ENCODE measurements at places on chromosomes 6 and 20. TPM values are rescaled to one million over a fixed set of nuclear protein-coding genes. Genes with fewer than 3 reads are reported as not detected.

DNA sequence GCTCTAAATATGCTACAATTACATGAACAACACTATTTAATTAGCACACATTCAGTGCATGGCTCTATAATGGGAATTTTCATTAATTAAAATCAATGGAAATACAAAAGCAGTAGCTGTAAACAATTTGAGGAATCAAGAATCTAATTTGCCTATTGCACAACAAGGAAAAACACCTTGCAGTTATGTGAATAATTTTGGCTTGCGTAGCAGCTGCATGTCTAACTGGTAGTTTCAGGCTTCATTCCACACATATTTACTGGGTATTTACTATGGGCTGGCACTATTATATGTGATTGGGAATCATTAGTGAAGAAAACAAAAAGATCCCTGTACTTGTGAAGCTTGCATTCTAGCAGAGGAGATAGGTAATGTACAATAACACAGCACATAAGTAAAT lies 26.4 kb downstream of the KIF6 start:
- no peak for DNase-seq

The SLC2A10 gene
- not detected for total RNA-seq

The GSTA3 gene
- total RNA-seq, result not detected

GRCh38 chr20:37567331-37567665 lies 39.6 kb upstream of the BLCAP start:
- no peak for DNase-seq

DNA sequence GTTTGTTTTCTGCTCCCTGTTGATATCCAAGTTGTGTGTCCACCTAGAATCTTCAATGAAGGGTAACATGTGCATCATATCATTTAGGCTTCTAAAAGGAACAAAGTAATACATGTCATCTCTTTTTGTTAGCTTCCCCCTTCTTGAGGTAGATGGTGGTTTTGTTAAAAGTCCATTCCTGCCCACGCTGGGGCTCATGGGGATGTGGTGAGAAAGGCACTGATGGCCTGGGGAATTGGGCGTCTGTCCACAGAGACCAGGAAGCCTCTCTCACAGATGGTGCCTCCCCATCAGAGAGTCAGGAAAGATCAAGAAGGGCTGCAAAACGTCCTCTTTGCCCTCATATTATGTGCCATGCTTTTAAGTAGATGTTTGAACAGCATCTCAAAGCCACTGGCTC lies 32.5 kb downstream of the GNAS start:
- no peak for DNase-seq

- no peak for DNase-seq
Measured at GRCh38 chr6:139152088-139152891, 17.4 kb downstream of the HECA start.

- DNase-seq, result peak; percentile 71
Measured at GRCh38 chr6:36593569-36594028, 563 bp upstream of the SRSF3 start.

- peak; percentile 6 for DNase-seq
Measured at GRCh38 chr6:45577836-45578504, 200.2 kb upstream of the SUPT3H start.

The SLC4A11 gene
- 2.8 TPM for total RNA-seq

The IP6K3 gene
- total RNA-seq, result not detected

The HSPA1A gene
- total RNA-seq, result 75.7 TPM

The SOD2 gene
- 66.4 TPM for total RNA-seq

GRCh38 chr20:3461911-3462677 lies 8.7 kb upstream of the ATRN start:
- DNase-seq, result no peak

The TAGAP gene
- total RNA-seq, result 67.0 TPM

The TFAP2D gene
- not detected for total RNA-seq

The C20orf144 gene
- total RNA-seq, result 0.21 TPM

The HLA-DRA gene
- 30.9 TPM for total RNA-seq

- no peak for DNase-seq
Measured at GRCh38 chr6:20660534-20660933, 126.3 kb downstream of the CDKAL1 start.

The LY86 gene
- total RNA-seq, result 1.9 TPM

GRCh38 chr6:12845224-12846004 lies 128.8 kb downstream of the PHACTR1 start:
- no peak for DNase-seq

The SLC22A23 gene
- total RNA-seq, result 0.24 TPM

GRCh38 chr20:61287583-61288275 lies 35.7 kb downstream of the CDH4 start:
- DNase-seq, result no peak

The GGTLC1 gene
- total RNA-seq, result not detected

GRCh38 chr20:4299773-4300172 lies 284.4 kb upstream of the RNF24 start:
- DNase-seq, result no peak

DNA sequence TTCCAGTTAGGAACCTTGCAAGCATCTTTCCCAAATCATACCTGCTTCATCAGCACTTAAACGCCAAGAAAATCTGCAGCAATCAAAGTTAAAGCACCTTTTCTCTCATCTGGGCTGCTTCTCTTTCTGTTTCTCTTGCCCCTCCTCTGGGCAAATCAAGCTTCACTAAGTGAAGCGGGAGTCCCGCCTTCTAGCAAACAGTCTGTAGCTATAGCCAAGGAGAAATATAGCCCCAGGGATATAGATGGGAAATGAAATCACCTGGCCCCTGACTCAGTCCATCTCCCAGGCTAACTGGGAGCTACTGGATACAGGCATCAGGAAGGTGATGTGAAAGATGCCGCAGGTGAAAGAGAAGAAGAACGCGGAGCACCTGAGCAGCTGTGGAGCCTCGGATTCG lies 481.9 kb downstream of the C6orf118 start:
- DNase-seq, result no peak

- no peak for DNase-seq
Measured at GRCh38 chr6:136611133-136611532, 60.9 kb upstream of the MAP7 start.

The MUC22 gene
- total RNA-seq, result not detected

DNA sequence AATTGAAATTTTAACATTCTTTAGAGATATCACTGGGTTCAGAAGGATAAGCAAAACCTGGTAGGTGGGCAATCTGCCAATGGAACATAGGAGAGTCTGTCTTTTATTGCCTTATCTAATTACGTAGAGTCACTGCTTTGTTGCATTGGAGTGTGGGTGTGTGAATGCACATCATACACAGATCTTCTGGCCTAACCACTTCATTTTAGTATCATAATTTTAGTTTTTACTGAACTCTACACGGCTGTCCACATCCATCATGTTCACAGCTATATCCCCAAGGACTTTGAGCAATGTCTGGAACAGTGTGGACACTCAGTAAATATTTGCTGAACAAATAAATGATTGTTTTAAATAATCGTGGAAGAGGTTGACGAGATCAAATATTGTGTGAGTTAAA lies 104.6 kb upstream of the AKIRIN2 start:
- no peak for DNase-seq

DNA sequence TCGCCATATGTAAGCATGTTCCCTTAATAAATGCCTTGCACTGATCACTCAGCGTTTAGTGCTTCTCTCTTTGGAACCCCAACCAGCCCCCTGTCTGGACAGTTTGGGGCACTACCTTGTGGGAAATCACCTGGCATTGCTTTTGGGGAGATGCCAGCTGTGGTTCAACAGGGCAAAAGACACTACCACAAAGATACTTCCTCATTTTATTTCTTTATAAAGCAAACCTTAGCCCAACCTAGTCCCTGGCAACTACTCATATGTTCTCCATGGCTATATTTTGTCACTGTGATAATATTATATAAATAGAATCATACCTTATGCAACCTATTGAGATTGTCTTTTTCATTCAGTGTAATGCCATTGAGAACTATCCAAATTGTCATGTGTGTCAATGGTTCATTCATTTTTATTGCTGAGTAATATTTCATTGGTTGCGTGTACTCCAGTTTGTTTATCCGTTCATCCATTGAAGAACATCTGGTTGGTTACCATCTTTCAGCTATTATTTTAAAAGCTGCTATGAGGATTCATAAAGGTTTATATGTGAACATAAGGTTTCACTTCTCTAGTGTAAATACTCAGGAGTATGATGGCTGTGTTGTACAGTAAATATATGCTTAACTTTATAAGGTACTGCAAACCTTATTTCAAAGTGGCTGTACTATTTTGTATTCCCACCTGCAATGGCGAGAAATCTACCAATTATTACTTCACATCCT lies 114.8 kb downstream of the MOXD1 start:
- DNase-seq, result no peak

GRCh38 chr6:116113386-116113785 lies 12.5 kb downstream of the COL10A1 start:
- DNase-seq, result no peak

DNA sequence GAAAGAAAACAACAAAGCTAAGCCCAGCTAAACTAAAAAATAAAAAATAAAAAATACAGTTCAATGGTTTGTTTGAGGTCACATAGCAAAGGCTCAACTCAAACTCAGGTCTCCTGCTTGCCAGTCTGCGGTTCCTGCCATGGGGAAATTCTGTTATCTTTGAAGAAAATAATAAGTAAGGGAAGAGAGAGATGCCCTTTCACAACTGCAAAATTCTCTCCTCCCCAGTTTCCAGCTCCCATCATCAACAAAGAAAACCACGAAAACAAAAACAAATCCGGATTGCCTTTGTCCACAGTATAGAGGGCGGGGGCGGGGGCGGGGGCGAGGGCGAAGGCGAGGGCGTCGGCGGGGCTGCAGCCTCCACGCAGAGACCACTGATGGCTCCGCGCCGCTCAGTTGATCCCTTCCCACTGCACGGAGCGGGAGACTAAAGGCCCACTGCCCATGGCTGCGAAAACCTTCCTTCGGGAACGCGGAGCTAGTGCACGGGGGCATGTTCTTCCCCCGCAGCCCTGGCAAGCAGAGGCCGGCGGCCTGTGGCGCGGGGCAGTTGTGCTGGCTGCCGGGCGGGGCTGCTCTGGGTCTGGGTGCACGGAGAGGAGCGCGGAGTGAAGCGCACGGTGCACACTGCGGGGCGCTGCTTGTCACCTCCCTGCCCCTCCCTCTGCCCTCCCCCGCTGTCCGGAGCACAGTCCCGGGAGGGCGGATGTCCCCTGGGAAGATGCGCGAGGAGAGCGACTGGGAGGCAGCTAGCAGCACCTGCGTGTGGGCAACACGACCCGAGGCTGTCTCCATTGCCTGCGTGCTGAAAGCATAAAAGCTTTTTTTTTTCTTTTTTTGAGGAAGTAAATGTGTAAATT lies 54.1 kb upstream of the TPD52L1 start:
- no peak for DNase-seq

- DNase-seq, result no peak
Measured at GRCh38 chr6:343226-343935, 48.2 kb upstream of the IRF4 start.

GRCh38 chr6:113954653-113955052 lies 16.3 kb downstream of the HDAC2 start:
- DNase-seq, result no peak

DNA sequence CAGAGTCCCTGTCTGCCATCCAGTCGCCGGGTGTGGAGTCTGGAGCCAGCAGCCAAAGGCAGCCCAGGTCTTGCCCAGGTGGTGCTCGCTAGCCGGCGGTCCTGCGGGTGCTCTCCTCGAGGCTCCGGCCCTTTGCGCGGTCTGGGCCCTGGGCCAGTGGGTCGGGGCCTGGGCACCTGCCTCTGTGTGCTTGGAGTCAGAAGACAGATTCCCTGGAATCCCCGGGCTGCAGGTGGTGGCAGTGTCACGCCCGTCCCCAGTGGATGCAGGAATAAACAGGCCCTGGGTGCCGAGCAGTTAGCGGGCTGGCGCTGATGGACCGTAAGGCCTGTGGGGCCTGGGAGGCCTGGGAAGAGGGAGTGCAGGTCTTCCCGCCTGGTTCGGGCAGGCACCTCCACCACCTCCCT lies 5.3 kb downstream of the SS18L1 start:
- no peak for DNase-seq

The CCN6 gene
- not detected for total RNA-seq

DNA sequence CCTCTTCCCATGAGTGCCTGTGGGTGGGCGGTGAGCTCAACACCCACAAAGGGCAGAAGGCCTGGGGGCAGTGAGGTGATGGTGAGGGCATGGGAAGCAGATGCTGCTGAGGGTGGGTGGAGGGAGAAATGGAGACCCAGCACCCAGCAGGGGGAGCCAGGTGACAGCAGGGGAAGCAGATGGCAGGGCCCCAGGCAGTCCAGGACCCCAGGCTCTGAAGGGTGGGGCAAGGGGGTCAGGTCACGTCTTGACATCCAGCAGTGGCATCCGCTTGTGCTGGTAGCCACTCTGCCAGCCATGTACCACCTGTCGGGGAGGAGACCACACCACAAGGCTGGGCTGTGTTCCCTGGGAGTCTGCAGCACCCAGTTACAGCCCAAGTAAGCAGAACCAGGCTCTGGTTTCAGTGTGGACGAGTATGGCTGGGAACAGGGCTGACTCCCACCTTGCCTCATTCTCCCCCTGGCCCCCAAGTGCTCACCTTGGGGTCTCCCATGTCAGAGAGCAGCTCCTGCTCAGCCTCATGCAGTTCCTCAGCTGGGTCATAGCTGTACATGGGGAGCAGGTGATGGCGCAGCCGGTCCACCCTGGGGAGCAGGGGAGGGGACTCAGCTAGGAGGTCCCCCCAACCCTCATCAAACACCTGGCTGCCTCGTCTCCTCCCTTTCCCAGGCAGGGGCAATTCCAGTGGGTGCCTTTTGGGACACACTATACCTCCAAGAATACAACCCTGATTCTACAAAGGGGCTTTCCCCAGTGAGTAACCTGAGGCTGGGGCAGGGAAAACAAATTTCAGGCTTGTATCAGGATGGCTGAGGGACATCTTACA lies 2.0 kb downstream of the SMIM29 start:
- peak; percentile 67 for DNase-seq

DNA sequence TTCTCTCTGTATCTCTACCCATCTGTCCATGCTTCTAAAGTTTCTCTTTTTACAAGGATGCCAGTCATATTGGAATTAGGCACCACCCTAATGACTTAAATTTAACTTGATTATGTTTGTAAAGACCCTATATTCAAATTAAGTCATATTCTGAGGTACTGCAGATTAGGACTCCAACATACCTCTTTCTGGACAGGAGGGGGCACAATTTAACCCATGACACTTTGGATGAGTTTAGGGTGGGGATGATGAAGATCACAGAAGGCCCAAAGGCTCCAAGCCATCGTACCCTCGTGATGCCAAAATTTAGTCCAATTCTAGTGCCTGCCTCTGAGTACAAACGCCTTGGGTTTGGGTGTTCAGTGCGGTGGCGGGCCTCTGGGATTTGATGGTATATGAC lies 15.0 kb upstream of the NKX2-2 start:
- DNase-seq, result no peak
